ENCODE measurements at places on chromosomes 16 and 17.
A peak's percentile ranks its signal among the peaks of the same experiment; 100 is the strongest.

GRCh38 chr17:41333836-41334235 is 16.8 kb downstream of the KRT33A start:
- DNase-seq: no peak

DNA sequence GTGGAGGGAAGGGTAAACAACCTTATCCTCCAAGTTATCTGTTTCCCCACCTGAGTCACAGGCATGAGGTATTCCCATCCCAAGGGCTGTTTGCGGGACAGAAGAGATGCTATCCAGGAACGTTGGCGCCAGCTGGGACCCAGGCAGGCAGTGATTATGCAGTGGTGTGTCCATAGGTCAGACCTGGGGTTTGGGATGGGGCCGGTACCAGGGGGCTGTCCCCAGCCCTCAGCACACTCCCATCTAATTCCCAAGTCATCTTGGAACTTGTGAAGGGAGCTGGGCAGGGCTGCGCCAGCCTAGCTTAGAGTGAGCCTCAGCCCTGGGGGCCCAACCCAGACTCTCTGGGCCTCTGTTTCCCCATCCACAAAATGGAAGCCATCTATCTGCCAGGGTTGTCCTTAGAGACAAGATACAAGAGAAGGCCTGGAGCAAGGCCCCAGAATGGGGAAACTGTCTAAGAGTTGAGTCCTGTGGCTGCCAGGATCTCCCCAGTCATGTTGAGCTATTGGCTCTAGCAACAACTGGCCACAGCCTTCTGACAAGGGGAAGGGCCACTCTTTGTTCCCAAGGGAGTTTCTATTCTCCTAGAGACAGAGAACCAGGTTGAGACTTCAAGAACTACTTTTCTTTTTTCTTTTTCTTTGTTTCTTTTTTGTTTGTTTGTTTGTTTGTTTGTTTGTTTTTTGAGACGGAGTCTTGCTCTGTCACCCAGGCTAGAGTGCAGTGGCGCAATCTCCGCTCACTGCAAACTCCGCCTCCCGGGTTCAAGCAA is 9.8 kb upstream of the JUP start:
- no peak for DNase-seq

DNA sequence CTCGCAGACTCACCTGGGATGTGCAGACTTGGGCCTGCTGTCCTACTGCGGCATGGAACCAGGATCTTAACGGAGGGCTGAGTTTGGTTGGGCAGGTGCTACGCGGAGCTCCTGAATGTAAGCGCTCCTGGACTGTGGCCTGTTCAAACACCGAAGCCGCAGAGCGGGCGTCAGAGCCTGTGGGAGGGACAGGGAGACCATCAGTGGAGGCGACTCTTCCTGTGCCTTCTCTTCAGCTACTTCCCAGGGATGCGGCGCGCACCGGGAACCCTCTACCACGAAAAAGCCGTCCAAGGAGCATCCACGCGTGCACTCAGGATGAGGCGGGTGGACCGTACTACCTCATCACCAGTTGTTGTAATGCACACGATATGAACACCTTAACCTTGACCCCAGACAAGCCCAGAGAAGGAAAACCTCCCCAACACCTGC is 2.0 kb downstream of the USP36 start:
- no peak for DNase-seq

- no peak for DNase-seq
Measured at GRCh38 chr17:82907797-82908542, 68.1 kb upstream of the ZNF750 start.

DNA sequence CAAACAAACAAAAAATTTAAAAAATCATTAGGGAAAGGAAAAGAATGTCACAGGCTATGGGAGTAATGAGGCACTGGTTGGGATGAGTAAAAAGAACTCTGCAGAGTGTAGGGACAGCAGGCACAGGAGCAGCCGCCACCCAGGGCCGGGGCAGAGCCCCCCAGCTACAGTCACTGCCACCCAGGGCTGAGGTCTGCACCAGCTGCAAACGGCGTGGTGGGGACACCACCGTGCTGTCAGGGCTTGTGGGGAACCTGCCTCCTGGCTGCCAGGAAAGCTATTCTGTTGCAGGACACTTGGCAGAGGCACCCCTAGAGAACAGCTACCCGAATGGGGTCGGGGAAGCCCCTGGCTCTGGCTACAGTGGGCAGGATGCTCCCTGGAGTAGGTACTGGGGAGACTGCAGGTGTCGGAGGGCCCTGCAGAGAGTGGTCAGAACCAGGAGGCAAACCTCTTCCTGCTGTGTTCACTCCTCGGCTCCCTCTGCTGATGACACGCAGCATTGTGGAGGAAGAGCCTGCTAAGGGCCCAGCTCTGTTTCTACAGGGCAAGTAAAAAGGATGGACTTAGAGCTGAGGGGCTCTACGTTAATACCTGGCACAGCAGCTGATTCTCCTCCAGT is 32.3 kb upstream of the CAPN15 start:
- DNase-seq: peak; percentile 16

DNA sequence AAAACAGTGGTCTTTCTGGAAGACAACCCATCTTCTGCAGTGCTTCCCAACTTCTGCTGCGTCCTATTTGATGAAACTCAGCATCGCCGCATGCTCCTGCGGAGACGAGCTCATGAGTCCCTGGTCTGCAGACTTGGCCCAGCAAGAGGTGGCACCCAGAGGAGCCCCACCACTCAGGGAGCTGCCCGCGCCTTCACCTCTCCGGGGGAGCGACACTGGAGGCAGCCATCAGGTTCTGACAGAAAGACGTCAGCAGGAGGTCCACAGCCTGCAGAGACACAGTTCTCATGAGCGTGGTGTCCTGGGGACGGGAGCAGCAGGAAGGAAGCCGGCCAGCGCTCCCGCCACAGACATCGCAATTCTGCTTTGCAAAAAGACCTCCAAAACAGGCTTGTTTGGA is 46.1 kb downstream of the FANCA start:
- DNase-seq: no peak

DNA sequence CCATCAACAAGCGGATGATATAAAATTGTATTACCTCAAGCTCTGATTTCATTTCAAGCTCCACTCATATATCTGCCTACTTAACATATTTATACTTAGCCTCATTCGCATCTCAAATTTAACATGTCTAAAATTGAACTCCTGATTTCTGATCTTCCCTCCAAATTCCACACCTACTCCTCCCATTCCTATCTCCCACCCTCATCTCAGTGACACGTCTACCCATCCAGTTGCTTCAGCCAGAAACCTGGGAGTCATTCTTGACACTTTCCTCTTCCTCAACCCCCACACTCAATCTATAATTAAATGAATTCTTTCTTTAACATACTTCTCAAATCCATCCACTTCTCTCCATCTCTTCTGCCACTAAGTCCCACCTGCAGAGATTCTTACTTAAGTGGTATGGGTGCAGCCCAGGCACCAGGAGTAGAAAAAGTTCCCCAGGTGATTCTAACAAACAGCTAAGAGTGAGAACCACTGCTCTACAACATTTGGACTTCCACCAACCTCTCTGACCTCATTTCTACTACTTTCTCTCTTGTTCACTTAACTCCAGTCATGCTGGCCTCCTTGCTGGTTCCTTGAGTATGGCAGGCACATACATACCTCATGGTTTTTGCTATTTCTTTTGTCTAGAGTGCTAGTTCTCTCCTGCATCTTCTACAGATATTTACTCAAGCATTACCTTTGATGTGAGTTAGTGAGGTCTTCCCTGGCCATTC is 18.1 kb downstream of the SPOP start:
- no peak for DNase-seq

GRCh38 chr17:29628644-29629043 is 5.9 kb upstream of the CORO6 start:
- no peak for DNase-seq

- no peak for DNase-seq
Measured at GRCh38 chr17:61524319-61524718, 66.7 kb downstream of the NACA2 start.

GRCh38 chr16:65767125-65767524 is 599.4 kb upstream of the CDH5 start:
- DNase-seq: no peak

- DNase-seq: no peak
Measured at GRCh38 chr17:82754297-82755208, 2.7 kb downstream of the TBCD start.

GRCh38 chr16:50027829-50028228 is 2.8 kb downstream of the CNEP1R1 start:
- DNase-seq: no peak

DNA sequence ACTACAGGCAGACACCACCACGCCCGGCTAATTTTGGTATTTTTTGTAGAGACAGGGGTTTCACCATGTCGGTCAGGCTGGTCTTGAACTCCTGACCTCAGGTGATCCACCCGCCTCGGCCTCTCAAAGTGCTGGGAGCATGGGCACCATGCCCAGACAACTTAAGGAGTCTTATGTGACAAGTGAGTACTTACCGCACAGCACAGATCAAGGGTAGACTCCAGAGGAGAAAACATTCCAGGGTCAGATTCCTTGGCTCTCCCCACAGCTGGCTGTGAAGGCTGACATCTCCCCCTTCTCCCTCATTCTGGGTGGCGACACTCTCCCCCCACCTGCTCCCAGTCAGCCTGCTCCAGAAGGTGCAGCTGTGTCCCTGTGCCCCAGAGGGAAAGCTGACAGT is 10.6 kb downstream of the ZSCAN10 start:
- no peak for DNase-seq

DNA sequence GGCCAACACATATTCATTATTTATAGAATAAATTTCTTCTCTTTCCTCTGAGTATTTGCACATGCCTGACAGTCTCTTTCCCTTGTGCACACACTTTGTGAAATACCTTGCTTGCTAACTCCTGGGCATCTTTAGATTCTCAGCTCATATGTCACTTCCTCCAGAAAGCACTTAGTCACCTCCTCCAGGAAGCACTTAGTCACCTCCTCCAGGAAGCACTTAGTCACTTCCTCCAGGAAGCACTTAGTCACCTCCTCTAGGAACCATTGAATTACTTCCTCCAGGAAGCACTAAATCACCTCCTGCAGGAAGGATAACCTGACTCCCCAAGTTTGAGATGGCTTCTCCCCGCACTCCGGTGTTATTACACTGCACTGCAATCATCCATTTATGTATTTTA is 462.5 kb upstream of the EEF2KMT start:
- DNase-seq: no peak

GRCh38 chr16:56057151-56057550 is 134.1 kb upstream of the GNAO1 start:
- DNase-seq: no peak

GRCh38 chr16:88368036-88368435 is 14.7 kb upstream of the ZNF469 start:
- no peak for DNase-seq

- DNase-seq: no peak
Measured at GRCh38 chr17:82698974-82699442, 510 bp upstream of the RAB40B start.

DNA sequence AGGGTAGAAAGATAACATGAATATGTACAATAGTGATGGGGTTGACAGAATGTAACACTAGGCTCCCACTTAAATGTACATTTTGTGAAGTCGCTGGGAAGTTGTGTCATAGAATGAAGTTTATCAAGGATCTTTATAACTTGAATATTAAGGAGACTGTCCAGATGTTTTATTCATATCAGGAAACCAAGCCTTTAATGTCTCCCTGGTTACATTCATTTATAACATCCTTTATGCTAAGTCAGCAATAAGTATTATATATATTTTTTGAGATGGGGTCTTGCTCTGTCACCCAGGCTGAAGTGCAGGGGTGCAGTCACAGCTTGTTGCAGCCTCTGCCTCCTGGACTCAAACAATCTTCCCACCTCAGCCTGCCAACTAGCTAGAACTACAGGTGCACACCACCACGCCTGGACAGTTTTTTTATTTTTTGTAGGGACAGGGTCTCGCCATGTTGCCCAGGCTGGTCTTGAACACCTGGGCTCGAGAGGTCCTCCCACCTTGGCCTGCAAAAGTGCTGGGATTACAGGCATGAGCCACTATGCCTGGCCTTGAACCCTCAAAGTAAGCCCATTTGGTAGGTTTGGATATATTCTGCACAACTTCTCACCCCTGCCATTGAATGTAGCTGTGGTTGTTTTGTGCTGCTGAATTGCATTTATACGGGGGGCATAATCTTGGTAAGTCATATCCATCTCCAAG is 14.1 kb downstream of the CLTC start:
- DNase-seq: no peak

DNA sequence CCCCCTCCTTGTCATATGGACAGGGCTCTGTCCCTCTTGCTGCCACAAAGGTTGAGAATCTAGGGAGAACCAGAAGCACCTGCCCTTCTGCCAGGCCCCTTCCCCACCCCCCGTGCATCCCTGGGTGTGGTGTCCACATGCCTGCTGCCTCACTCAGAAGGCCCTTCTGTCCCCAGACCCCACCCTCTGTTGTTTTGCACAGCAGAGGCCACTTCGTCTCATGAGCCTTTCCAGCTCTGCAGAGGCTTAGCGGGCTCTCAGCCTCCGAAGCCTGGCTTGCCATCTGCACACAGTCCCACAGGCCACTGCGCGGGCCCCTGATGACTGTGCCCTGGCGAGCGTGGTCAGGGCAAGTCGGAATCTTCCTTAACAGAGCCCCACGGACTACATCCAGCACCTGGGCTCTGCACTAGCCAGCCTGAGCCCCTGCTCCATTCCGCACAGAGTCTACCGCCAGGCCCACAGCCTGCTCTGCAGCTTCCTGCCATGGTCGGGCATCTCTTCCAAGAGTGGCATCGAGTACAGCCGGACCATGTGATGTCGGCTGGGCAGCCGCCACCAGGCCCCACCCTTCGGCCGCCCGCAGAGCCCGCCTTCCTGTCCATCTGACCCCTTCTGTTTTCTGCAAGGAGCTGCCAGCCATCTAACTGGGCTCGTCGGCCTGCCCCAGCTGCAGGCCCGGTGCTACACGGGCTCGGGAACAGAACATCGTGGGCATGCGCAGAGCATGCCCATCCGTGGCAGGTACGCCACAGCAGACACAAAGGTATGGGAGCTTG is 10.8 kb downstream of the C16orf90 start:
- DNase-seq: no peak

DNA sequence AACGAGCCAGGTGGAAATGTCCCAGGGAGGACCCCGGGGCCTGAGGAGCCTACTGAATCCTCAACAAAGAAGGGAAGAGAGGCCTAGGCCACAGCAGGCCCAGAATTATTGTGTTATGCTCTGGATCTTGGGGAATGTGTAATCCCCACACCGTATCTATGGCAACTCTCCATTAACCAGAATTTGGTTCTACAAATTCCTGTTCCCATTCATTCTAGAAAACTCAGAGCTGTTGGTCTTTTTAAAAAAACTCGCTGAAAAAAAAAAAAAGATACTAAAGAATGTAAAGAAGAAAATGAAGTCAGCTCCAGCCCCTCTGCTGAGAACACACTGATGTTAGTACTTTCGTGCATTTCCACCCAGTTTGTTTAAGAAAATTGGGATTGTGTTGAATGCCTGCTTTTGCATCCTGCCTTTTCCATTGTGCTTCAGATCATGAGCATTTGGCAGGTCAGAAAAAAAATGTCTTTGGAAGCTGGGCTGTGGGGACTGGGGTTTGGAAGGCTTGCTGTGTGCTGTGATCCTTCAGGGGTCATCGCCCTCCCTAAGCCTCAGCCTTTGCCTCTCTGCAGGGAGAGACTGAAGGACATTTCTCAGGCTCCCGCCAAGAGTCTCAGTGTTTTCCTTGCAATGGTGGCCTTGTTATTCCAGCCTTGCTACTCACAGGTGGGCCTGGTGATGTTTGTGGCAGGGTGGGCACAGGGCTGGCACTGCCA is 69.5 kb downstream of the SREBF1 start:
- no peak for DNase-seq

Data from activated CD4-positive, alpha-beta T cell treated with anti-CD3 and anti-CD28 coated beads, Interleukin-2, amount 50 U/mL, for 48 hours (primary cell).